ENCODE measurements at places on chromosomes 16 and 17.

DNA sequence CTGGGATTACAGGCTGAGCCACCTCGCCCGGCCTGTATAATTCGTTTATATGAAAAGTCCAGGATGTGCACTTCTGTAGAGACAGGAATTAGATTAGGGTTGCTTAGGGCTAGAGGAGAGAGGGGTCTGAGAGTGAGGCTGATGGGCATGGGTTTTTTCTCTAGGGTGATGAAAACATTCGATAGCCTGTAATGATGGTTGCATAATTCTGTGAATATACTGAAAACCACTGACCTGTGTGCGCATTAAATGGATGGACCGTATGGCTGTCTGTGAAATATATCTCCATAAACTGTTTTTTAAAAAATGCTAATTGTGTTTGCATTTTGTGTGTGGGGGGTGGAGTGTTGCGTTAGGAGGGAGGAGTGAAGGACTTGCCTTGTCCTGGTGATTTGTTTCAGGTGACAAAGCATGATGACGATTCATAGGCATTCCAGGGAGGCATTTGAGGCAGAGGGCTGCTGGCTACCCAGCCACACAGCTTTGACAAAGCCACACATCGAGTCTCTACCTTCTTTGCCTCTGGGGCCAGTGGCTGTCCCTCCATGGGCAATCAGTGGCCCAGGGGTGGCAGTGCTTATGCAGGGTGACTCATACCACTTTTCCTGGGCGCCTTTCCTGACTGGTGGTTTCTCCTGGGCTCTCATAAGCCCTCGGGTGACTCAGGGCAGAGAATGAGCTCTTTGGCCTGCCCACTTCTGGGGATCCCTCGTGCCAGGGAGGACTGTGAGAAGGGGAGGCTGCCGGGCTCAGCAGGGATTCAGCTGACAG lies 148.5 kb upstream of the WSCD1 start:
- DNase-seq, result no peak

GRCh38 chr16:11386791-11387546 lies 41.7 kb downstream of the RMI2 start:
- peak; percentile 63 for DNase-seq

DNA sequence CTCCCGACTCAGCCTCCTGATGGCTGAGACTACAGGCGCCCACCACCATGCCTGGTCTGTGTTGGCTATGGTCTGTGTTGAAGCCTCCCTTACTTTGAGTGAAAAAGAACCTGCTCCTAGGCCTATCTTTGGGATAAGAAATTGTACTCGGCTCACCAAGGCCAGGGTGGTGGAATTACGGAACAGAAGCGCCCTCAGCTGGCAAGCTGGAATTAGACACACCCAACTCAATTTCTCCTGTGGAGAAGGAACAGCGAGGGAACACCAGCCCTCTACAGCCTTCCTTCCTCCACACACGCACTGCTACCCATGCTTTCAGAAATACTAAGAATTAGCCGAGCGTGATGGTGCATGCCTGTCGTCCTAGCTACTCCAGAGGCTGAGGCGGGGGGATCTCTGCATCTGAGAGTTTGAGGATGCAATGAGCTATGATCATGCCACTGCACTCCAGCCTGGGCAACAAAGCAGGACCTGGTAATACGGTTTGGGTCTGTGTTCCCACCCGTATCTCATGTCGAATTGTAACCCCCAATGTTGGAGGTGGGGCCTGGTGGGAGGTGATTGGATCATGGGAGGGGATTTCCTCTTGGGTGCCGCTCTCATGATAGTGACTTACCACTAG lies 40.1 kb upstream of the RBBP6 start:
- DNase-seq, result peak; percentile 77

- DNase-seq, result no peak
These were observed 182.7 kb downstream of the ZFHX3 start for GRCh38 chr16:72865258-72865657.

GRCh38 chr17:6498356-6498755 lies 54.1 kb downstream of the PIMREG start:
- no peak for DNase-seq

- no peak for DNase-seq
These were observed 101.2 kb downstream of the SALL1 start for GRCh38 chr16:51049678-51050376.

GRCh38 chr17:7410634-7411426 lies 3.2 kb downstream of the NLGN2 start:
- no peak for DNase-seq

All from D341Med (cell line).